ENCODE measurements at places on chromosomes 6 and 20.

DNA sequence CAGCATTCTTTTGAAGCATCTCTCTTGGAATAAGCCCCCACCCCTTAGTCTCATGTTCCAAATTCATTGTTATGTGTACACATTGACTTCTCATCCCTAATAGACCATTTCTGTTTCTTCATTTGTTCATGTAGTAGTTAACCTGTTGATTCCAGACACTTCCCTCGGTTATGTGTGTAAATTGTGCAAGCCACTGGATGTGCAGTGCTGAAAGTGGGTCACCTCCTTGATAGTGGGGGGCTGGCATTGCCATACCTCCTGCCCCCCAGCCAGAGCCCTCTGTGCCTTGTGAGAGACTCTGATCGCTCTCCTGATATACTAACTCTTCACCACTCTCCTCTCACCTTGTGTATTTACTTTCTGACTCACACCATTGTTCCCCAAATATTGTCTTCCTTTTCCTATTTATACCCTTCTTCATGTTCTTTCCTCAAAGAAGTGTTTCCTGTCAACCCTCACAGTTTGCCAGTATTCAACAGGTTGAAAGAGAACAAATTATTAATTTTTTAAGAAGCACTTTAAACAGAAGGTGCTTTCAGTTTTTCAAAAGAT is 59.0 kb downstream of the HIVEP1 start:
- no peak for DNase-seq

GRCh38 chr20:45589725-45590124 is 10.6 kb upstream of the WFDC8 start:
- no peak for DNase-seq

GRCh38 chr6:158799051-158799792 is 19.9 kb downstream of the EZR start:
- peak; percentile 86 for DNase-seq

DNA sequence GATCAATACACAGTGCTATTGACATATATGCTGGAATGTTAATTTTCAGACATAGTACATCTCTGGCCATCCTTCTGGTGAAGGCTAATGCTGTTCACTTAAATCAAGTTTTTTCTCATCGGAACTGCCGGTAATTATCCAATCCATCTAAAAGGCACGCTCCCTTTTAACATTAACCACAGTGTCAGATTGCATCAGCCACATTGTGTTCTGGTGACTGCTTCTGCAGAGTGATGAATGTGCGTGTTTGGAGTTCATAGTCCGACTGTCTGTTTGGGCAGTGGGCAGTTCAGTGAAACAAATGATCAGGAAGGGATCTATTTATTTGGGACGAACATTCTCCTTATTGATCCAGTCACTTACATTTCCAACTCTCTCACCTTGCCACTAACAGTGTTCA is 49.5 kb downstream of the SOBP start:
- no peak for DNase-seq

DNA sequence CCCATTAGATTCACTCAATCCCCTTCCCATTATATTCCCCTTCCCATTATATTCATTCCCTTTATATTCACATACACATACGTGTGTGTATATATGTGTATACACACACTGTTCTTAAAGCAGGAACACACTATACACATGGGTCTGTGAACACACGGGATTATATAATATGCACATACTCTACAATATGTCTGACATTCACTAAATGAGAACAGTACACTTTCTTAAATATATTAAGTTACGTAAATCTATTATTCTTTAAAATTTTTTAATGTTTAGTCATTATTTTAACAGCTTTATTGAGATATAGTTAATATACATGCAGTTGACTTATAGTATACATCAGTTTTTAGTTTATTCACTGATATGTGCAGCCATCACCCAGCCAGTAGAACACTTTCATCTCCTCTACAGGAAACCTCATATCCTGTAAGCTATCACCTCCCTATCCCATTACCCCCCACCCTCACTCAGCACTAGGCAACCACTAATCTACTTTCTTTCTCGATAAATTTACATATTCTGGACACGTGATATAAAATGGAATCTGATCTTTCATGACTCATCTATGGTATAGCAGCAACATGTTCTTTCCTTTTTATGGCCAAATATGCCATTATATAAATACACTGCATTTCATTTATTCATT is 13.9 kb upstream of the SUMO4 start:
- no peak for DNase-seq

DNA sequence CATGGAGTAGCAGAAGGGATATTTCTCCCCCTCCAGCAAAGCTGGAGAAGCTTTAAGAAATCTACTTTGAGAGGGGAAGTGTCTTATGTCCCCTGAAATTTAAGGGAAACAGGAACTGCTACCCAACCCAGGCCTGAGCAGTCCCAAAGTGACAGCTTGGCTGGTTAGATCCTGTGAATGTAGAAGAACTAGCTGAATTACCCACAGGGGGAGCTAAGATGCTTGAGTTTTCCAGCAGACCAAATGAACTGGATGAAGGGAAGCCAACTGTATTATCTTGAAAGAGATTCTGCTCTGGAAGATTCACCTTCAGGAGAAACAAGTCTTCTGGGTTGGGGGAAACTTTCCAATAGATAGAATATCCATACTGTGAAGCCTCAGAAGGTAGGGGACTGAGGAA is 303.3 kb upstream of the MMS22L start:
- DNase-seq = peak; percentile 7

DNA sequence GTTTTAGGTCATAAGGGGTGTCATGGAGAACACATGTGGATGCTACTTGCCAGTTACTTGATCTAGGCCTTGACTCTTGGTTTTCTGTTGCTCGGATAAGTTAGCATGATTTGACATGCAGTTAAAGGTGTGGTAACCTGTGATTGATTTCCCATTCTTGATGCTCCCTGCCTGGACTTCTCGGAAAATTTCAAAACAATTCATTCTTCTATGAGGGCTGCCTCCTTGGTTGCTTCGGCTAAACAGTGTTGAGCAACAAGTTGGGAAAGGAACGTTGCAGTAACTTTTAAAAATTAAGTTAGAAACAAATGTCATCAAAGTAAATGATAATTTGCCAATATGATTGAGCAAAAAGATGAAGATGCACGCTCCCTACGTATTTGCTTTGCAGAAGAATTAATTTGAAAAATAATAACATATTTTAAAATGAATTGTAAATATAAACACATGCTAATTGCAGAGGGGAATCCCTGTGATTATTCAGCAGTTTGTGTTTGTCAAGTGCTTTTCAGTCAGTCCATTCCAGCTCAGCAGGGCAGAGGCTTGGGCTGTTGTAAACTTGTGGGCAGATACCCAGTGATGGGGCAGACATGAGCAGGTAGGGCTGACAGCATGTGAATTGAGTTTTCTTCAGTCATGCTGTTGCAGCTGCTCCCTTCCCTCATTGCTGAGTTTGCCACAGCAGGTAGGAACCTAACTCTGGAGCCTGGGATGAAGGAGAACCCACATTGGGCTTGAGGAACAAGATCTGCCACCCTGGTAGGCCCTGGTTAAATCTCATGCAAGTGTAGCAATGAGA is 110.2 kb downstream of the ESR1 start:
- DNase-seq = no peak

DNA sequence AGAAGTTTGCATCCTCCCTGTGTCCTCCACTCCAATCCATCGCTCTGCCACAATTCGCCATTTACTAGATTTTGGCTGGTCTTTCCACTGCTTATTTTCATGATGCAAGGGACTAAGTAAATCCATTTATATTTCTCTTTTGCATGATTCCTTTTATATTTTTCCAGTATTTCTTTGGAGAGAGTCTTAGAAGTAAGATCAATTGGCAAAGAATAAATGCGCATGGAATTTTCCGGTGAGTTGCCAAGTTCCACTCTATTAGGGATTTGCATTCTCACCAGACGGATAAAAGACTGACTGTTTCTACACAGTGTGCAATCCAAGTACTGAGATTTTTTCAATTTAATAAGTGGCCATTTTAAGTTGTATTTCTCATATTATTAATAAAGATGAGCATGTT is 91.7 kb upstream of the PHACTR3 start:
- DNase-seq = no peak

DNA sequence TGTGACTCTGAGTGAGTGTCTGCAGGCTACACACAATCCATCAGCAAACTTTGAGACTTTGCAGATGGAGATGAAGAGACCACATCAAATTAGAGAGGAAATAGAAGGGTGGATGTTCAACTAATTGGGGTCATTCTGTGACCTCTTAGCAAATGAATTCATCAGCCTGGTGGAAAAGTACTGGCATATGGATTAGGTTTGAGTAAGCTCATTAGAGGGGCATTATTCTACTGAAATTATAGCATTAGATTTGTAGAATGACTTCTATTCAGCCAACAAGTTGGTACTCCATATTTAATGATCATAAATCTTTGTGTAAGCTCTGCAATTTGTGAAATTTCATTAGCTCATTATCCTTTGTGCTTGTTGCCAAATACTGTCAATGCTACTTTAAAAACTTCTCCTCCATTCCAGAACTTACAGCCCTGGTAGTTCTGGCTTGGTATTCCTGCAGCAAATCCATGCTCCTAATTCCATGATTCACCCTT is 63.8 kb downstream of the ADTRP start:
- peak; percentile 8 for DNase-seq

DNA sequence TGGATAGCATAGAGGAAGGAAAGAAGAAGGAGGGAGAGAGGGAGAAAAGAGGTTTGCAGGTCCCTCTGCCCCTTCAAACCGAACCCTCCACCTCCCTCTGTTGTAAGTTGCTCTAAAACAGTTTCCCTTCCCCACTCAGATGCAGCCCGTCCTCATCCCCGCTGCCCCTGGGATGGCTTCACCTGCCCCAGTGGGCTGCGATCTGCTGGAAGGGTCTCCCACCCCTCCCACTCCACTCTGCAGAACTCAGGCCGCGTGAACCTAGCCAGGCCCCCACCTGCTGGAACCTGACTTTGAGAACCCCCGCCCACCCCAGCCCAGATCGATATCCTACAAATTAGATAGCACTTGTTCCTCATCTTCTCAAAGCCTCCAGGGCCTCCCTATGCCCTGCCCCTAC is 190.8 kb downstream of the DLL1 start:
- DNase-seq = no peak

DNA sequence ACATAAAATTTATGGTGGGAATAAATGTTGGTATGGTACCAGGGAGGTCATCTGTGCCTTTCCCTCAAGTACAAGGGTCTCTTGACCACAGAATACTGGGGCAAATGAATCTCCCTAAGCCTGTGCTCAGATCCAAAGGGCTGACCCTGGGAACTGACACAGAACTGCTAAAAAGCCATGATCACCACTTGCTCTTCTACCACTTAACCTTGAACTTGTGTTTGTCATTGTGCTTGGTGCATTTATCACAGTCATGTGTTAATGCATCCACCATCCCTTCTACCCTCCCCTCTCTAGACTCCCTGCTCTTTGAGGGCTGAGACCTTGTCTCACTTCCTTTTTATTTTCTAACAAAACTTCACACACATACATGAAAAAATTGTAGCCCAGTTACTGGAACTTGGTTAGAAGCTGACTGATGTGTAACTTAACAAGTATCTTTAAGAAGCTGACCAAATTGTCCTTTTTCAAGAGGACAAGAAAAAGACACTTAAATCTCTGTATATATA is 46.1 kb upstream of the PBOV1 start:
- DNase-seq = no peak

- DNase-seq = no peak
Observed at GRCh38 chr20:48338717-48339116, 489.1 kb downstream of the PREX1 start.

GRCh38 chr6:116568111-116568510 is 3.2 kb upstream of the RWDD1 start:
- no peak for DNase-seq

All from cerebellar cortex (tissue), 1 donor.